ENCODE measurements at places on chromosomes 5 and 9.

GRCh38 chr9:108845507-108845906 lies 10.3 kb downstream of the ACTL7B start:
- DNase-seq, result no peak

DNA sequence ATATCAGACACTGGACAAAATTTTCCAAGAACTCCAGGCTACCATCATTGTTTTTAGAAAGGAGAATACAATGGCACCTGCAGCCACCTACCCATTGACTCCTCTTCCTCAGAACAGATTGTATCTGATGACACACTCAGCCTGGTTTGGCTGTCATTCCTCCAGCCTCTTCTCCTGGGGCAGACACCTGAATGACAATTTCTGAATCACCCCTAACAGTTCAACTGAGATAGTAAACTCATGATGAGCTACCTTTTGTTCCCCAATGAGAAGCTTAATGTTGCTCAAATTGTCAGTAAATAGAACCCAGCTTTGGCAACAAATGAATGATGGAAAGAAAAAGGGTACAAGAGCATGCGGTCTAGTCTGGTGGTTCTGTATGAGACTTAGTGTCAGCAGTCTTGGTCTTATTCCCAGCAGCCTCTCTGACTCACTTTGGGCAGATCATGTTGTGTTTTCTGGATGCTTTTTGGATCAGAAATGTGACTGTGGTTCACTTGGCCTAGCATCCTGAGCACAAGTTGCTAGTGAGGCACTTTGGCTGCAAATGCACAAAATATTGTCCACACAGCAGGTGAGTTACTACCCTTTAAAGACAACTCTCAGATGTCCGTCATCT lies 78.3 kb downstream of the MAMDC2 start:
- no peak for DNase-seq

DNA sequence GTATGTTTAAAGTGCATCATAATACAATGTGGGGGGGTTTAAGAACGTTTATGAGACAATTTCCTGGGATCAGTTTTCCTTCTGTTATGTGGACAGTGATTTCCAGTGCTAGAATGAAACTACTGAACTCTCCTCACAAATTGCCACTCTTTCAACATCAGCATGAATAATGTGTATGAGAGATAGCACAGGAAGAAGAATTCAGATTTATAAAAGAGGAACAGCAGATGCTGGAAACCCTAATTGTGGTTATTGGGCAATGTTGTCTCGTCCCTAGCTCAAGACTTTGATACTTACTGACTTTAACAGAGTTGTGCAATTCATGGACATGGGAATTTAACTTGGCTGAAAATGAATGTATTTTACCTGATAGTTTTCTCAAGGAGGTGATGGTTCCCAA lies 410.8 kb upstream of the MEF2C start:
- DNase-seq, result no peak

- no peak for DNase-seq
Observed at GRCh38 chr5:137155261-137156000, 343.7 kb downstream of the SPOCK1 start.

GRCh38 chr5:178204935-178205748 lies 809 bp downstream of the HNRNPAB start:
- DNase-seq, result peak; percentile 95

GRCh38 chr5:24094081-24094679 lies 550.6 kb downstream of the CDH10 start:
- no peak for DNase-seq

- no peak for DNase-seq
Observed at GRCh38 chr5:57719216-57719615, 236.6 kb upstream of the ACTBL2 start.

GRCh38 chr9:117938086-117938485 lies 233.9 kb downstream of the TLR4 start:
- no peak for DNase-seq

DNA sequence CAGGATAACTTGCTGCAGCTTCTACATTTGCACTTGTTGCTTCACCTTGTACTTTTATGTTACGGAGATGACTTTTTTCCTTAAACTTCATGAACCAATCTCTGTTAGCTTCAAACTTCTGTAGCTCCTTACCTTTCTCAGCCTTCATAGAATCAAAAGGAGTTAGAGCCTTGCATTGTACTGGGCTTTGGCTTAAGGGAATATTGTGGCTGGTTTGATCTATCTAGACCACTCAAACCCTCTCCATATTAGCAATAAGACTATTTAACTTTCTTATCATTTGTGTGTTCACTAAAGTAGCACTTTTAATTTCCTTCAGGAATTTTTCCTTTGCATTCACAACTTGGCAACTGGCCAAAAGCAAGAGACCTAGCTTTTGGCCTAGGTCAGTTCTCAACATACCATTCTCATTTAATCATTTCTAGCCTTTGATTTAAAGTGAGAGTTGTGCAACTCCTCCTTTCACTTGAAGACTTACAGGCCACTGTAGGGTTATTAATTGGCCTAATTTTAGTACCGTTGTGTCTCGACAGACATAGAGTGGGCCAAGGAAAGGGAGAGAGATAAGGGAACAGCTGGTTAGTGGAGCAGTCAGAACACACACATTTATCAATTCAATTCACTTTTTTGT lies 63.7 kb downstream of the SHOC1 start:
- DNase-seq, result no peak

DNA sequence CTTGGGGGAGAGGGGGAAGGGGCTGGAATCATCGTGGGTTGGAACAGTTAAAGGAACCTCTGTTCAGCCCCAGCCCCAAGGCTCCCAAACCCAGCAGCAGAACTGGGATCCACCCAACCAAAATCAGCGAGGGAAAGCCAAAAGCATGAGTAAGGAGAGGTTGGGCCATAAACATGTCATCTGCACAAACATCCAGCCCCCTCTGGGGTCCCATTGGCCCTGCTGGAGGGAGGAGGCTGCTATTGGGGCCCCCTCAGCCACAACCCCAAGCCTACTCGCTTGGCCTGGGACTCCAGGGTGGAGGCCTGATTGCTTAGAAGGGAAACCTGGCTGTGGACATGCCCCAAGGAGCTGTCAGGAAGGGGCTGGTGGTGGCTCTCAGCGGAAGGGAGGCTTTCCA lies 154.9 kb downstream of the FGF18 start:
- no peak for DNase-seq

DNA sequence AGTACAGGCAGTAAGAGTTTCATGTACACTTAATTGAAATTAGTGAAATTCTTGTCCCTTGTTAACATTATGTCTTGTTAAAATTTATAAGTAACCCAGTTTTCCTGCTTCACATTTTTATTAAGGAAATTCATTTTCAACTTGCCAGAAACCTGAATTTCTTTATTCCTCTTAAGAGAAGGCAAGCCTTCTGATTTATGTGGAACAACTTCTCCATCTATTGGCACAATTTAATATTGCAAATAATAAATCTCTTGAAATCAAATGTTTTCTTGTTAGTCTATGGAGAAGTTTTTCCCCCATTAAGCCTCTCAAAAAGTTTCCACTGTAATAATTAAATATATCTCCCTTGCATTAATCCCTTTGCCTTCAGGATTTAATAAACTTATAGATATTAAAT lies 33.8 kb upstream of the ACO1 start:
- no peak for DNase-seq

GRCh38 chr9:130073373-130073772 lies 19.7 kb downstream of the GPR107 start:
- no peak for DNase-seq

DNA sequence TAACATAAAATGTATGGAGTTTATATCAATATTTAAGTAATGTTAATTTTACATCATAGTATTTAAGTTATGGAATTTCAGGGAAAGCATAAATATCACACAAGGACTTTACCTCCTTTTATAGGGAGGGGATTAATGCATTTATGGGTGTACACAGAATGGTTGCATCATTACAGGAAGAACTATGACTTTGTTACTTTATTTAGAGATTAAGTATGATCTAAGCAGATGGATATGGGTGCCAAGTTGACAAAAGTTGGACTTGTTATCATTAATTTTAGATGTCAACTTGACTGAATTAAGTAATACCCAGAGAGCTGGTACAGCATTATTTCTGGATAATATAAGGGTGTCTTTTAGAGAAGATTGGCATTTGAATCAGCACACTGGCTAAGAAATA lies 160.5 kb upstream of the CDH10 start:
- DNase-seq, result no peak

DNA sequence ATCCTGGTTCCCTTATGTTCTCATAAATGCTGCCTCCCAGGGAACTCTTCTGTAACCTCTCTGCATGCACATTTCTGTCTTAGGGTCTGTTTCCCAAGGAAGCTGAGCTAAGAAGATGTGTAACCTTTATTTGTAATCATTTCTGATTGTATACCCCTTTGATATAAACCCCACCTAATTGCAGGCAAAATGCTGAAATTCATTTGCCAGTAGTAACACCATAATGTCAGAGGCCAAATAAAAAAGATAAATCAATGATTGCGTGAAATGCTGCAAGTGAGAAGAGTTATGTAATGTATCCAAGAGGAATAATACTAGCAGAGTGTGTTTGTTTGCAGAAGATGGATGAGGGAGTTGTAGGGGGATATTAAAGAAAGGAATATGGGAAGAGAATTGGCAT lies 822.6 kb upstream of the GRAMD2B start:
- DNase-seq, result no peak

DNA sequence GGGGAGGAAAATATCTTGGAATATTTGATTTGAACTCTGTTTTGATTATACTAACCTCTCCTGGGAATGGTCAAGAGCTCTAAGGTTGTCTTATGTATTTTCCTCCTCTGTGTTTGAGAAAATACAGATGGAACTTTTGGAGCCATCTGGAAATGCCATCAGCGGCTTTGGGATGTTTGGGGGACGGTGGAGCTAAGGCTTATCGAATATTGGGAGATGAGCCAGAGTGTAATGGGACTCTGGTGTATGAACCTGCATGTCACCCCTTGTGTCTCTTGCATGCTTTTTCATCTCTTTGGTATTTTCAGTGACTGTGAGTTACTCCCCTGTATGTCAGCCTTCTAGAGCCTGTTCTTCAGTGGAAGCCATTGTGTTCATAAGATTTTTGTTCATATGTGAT lies 180.0 kb upstream of the OTULINL start:
- DNase-seq, result no peak

DNA sequence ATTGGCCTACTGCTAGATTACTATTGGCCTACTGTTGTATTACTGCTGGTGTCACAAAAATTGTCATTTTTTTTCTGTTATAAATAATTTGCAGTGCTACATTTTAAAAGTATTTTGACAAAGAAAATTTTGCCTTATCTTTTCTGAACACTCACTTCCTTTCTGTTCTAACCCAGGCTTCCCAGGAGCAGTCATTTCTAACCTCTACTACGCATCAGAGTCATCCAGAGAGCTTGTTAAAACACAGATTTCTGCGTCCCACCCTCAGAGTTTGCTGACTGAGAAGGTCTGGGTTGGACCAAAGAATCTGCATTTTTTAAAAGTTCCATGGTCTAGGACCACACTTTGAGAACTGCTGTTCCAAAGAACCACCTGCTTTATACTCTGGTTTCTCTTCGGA lies 306.1 kb downstream of the GLIS3 start:
- no peak for DNase-seq

- DNase-seq, result no peak
Observed at GRCh38 chr9:77092536-77092935, 73.1 kb downstream of the FOXB2 start.

GRCh38 chr5:50702615-50703366 lies 36.4 kb downstream of the PARP8 start:
- no peak for DNase-seq

- no peak for DNase-seq
Observed at GRCh38 chr9:3191715-3192114, 334.1 kb downstream of the RFX3 start.

DNA sequence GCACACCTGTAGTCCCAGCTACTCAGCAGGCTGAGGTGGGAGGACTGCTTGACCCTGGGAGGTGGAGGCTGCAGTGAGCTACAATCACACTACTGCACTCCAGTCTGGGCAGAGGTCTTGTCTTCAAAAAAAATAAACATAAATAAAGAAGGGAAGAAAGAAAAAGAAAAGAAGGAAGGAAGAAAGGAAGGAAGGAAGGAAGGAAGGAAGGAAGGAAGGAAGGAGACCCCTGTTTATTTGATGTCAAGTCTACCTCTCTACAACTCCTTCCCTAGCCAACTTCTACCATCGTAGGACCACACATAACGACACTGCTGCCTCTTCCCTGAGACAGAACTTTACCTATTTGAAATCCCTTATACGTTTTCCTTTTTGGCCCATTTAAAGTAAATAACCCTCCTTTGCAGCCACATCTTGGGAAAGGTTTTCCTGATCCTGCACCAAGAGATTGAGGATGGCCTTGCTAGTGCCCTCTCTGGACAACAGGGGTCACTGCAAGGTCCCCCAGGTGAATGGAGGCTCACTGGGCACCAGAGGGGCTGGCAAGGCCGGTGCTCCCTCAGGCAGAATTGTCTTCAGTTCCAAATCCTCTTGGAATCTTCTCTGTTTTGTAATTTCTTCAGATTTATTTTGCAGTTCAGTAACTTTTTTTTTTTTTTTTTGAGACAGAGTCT lies 10.5 kb downstream of the RPS14 start:
- no peak for DNase-seq

GRCh38 chr9:121842612-121842978 lies 191.2 kb downstream of the DAB2IP start:
- no peak for DNase-seq

- DNase-seq, result no peak
Observed at GRCh38 chr5:120507800-120508463, 43.8 kb downstream of the PRR16 start.

DNA sequence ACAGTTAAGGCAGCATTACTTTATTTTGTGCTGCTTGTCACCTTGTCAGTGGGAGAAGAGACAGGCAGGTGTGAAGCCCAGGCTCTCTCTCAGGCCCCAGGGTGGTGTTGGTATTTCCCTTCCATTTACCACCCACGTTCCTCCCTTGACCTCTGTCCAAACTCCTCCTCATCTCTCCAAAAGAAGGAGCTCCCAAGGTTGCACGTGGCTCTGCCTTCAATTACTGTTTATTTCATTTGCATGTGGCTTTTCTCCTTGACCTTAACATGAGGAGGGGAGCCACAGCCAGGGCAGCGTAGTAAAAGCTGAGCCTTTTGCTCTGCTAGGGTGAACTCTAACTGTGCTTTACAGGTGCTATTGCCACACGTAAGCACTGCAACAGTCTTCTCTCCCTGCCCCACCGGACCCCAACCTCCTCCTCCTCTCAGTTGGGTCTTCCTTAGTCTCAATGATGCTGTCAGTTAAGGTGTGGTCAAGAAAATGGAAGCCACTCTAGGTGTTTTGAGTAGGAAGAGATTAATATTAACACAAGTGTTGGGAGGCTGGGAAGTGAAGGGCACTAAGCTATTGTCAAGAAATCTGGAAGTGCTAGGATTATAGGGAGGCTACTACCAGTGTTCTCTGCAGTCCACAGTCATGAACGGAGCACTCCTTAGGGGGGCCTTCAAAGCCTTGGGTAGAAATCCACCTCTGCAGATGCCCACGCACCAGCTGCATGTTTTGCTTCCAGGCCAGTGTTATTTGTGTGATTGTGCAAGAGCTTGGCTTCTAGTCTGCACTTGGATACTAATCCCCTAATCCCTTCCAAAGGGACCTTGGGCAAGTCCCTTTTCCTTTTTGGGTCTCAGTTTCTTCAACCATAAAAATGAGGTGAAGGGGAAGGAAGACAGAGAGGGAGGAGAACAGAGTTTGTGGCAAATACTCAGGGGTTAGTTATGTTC lies 3.9 kb upstream of the ALDH1B1 start:
- no peak for DNase-seq

GRCh38 chr5:105836268-105836667 lies 1834.5 kb downstream of the EFNA5 start:
- no peak for DNase-seq

Measured in GM20000 (cell line).